HS-5 (cell line): ENCODE measurements at places on chromosomes 4 and X.
A peak's percentile ranks its signal among the peaks of the same experiment; 100 is the strongest.

- DNase-seq, result no peak
Measured at GRCh38 chr4:83250687-83251446, 33.7 kb downstream of the COQ2 start.

DNA sequence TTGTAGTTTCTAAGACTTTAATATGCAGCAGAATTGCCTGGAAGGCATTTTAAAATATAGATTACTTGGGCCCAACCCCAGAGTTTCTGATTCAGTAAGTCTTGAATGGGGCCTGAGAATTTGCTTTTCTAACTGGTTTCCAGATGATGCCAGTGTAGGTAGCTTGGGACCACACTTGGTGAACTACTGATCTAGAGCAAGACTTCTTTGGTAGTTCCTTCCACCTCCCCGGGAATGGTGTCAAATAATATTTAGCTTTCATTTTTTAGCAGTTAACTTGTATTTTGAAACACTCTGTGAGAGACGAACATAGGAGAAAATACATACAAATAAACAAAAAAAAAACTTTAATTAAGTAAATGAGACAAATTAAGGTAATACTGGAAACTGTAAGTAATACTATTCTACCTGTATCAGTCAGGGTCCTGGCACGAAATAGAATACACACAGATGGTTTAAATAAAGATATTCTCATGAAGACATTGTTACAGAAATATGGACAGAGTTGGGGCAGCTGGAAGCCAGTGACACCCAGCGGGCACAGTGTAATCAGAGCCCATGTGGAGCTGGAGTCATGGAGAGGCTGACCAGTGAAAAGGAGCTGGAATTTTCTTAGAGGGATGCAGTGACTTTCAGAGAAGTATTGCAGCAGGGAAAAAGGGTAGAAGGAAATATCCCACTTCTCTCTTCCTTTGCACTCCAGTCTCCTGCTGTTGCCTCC lies 905.7 kb downstream of the CCSER1 start:
- DNase-seq, result no peak

GRCh38 chrX:1487401-1487800 lies 34.7 kb upstream of the ASMTL start:
- no peak for DNase-seq

DNA sequence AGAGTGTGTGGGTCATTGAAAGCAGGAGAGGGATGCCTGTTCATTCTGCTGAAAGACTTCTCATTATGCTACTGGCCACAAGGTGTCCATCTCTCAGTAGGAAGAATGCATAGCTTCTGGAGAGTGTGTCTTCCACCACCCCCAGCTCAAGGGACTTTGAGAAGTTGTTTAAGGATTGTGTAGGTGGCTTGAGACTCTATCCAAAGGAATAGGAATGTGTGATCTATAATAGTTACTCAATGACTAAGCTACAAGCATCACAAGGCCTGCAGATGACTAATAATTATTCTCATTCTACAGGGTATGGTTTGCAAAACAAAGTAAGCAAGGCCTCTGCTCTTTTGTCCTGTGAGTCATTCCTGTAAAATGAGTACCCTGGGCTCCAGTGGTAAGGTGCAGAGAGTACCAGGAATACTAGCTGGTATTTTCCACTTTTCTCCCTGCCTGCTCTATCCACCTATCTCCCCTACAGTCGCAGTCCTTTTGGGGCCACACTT lies 279.8 kb upstream of the BOD1L1 start:
- peak; percentile 92 for DNase-seq

- DNase-seq, result no peak
Measured at GRCh38 chr4:7361280-7361895, 73.3 kb downstream of the PSAPL1 start.

DNA sequence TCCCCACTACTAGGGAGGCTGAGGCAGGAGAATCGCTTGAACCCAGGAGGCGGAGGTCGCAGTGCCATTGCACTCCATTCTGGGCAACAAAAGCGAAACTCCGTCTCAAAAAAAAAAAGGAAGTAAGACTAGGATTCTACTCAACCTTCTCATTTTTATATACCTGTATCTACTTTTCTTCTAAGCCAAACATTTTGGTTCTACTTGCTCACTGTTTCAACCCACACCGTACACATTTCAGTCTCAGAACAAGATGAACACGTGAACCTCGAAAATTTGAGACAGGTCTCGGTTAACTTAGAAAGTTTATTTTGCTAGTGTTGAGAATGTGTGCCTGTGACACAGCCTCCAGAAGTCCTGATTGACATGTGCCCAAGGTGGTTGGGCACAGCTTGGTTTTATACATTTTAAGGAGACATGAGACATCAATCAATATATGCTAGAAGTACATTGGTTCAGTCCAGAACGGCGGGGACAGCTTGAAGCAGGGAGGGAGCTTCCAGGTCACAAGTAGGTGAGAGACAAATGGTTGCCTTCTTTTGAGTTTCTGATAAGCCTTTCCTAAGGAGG lies 3.7 kb downstream of the ADD1 start:
- no peak for DNase-seq

GRCh38 chrX:12319003-12319519 lies 180.8 kb downstream of the FRMPD4 start:
- no peak for DNase-seq

DNA sequence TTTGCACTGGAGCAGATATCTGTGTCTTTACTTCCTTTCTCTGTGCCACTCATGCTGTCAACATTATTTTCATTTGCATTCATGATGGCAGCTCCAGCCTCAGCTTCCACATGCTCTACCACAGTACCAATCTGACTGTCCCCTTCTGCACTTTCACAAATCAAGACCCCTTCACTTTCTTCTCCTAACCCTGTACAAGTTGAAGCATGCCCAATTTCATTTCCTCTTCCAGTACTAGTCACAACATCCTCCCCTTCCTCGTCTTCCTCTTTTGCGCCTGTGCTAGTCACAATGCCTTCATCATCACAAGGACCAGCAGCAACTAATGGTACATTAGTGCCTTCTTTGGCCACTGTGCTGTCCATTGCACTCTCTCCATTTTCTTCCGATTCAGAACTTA lies 26.5 kb downstream of the BOD1L1 start:
- DNase-seq, result no peak

- no peak for DNase-seq
Measured at GRCh38 chrX:126376465-126376864, 176.1 kb downstream of the DCAF12L1 start.

DNA sequence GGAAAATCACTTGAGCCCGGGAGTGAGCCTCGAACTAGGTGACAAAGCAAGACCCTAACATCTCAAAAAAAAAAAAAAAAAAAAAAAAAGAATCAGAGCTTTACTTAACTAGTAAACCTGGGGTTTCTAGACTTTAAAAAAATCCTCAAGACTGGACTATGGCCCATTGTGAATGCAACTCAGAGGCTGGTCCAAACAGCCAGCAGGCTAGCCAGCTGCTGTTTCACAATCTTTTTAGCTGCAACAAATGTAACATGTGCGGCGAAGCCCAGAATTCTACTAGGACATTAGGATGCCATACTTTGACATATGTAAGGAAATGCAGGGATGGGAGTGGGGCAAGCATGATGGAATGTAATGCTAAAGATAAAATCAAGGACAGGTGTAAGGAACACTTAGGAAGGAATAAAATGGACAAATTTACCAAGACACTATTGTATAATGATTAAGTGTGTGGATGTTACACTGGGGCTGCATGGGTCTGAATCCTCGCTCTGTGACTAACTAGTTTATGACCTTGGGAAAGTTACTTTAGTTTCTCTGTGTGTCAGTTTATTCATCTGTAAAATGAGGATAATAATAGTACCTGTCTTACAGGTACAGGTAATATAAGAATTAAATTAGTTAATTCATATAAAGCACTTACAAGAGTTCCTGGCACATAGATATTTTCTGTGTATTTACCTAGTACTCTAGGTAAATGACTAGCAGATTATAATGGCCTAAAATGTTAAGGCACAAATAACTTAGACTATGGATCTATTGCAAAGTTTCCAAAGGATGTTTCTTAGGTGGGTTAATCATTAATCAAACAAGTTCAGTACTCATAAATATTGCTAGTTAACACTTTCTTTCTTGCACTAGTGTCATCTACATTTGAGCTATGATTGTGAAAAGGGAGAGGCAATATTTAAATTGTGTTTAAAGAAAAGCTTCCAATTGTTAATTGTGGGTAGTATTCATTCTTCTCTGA lies 49.5 kb downstream of the HELQ start:
- no peak for DNase-seq

DNA sequence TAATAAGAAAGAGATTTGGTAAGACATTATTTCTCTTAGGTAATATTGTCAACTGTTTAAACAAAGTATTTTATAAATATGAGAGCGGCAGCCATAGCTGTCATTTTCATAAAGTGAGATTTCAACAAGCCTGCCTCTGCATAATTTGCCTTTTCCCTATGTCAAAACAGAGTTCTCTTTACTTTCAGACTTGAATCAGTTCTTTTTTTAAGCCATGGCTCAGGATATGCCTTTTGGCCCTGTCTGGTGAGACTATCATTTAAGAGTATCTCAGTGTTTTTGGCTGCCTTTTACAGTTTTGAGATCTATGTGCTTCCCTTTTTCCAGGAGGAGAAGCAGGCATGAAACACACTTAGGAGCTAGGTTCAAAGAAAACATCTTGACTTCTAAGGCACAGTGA lies 7.5 kb upstream of the GUCY1A1 start:
- no peak for DNase-seq

DNA sequence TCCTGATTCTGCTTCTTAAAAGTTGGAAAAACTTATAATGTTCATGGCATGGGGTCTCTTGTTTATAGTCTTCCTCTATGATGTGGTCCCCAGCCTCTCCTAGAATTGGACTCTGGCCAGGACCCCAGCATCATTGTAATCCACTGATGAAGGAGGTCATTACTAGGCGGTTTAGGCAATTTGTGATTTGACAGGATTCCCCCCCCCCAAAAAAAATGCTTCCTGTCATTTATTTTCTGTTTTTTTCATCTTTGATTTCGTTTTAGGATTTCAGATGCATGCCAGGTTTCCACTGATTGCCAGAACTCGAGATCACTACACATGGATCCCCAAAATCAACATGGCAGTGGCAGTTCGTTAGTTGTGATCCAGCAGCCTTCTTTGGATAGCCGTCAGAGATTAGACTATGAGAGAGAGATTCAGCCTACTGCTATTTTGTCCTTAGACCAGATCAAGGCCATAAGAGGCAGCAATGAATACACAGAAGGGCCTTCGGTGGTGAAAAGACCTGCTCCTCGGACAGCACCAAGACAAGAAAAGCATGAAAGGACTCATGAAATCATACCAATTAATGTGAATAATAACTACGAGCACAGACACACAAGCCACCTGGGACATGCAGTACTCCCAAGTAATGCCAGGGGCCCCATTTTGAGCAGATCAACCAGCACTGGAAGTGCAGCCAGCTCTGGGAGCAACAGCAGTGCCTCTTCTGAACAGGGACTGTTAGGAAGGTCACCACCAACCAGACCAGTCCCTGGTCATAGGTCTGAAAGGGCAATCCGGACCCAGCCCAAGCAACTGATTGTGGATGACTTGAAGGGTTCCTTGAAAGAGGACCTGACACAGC lies 4.9 kb downstream of the SPRY1 start:
- DNase-seq, result no peak

- DNase-seq, result no peak
Measured at GRCh38 chr4:2046031-2046961, 12.8 kb upstream of the NAT8L start.

DNA sequence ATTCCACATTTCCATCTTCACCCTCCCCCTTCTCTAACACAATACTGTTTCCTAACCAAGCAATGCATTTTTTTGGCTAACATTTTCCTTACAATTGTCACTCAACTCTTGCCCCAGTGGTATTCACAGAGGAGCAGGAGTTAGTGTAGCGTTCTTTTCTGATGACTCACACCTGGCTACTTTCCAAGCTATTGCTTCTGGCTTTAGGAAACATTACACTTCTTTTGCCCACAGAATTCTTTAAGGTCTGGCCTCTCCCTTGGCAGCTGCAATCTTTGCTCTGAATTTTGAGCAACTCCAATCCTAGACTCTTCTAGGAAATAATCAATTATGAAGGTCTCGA lies 27.5 kb upstream of the PDGFC start:
- DNase-seq, result peak; percentile 99

GRCh38 chr4:141002323-141002805 lies 130.9 kb downstream of the RNF150 start:
- DNase-seq, result no peak

- DNase-seq, result no peak
Measured at GRCh38 chrX:150337536-150337935, 25.6 kb upstream of the MAMLD1 start.

DNA sequence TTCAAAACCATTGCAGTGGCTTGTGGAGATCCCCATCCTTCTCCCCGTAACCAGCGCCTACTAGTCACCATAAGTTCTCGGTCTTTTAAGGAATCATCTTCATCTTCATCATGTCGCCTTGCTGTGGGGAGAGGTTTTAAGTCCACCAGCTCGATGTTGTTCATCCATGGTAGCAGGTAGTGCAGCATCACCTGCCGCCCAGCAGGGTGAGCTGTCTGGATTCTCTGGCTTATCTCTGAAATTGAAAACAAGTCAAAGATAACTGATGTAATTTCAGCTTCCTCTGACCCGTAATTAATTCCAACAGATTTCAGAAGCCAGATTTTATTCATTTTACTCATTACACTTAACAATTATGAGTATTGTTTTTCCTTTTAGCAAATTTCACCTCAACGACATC lies 67.4 kb downstream of the ZAR1 start:
- DNase-seq, result no peak

DNA sequence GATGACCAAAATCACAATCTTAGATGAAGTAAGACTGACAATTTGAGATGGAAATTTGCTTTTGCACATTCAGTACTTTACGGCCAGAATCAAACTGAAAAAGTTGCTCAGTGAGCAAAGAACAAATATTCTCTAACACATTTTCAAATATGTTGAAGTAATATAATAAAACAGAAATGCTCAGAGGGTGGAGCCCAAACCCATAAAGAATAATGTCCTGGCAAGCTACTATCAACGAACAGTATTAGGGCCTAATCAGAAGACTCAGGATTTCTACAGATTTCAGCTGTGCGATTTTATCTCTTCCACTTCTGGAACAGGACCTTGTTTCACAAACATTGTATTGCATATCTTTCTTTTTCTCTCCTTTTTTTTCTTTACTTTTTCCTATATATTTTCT lies 505.0 kb downstream of the TECRL start:
- DNase-seq, result no peak

DNA sequence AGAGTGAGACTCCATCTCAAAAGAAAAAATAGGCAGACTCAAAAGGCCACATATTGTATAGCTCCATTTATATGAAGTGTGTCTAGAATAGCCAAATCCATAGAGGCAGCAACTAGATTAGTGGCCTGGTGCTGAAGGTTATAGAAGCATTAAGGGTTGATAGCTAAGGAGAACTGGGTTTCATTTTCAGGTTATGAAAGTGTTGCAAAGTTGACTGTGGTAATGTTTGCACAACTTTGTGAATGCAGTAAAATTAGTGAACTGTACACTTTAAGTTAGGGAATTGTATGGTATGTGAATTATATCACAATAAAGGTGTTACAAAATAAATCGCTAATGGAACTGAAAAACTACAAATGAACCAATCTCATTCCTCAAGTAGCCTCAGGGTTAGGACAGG lies 28.3 kb downstream of the TXLNG start:
- DNase-seq, result no peak

GRCh38 chrX:34299451-34299967 lies 167.4 kb upstream of the FAM47A start:
- DNase-seq, result no peak

GRCh38 chrX:65990702-65991101 lies 49.2 kb downstream of the VSIG4 start:
- no peak for DNase-seq

- DNase-seq, result no peak
Measured at GRCh38 chr4:39146211-39146610, 36.1 kb upstream of the WDR19 start.
